Right atrium auricular region (tissue), 2 donors: ENCODE measurements at places on chromosomes 7 and 10. TPM values are rescaled to one million over a fixed set of nuclear protein-coding genes. Genes with fewer than 3 reads are reported as not detected.

The GIMAP7 gene
- total RNA-seq, result 12.7 TPM

The CTBP2 gene
- 36.0 TPM for total RNA-seq

The ECHDC3 gene
- total RNA-seq, result 201 TPM

The GPR37 gene
- 1.1 TPM for total RNA-seq

The CALHM1 gene
- total RNA-seq, result not detected

The CALHM2 gene
- 23.8 TPM for total RNA-seq

The MYL10 gene
- not detected for total RNA-seq

The AOC1 gene
- total RNA-seq, result not detected
